ENCODE measurements at places on chromosomes 5 and 9.

DNA sequence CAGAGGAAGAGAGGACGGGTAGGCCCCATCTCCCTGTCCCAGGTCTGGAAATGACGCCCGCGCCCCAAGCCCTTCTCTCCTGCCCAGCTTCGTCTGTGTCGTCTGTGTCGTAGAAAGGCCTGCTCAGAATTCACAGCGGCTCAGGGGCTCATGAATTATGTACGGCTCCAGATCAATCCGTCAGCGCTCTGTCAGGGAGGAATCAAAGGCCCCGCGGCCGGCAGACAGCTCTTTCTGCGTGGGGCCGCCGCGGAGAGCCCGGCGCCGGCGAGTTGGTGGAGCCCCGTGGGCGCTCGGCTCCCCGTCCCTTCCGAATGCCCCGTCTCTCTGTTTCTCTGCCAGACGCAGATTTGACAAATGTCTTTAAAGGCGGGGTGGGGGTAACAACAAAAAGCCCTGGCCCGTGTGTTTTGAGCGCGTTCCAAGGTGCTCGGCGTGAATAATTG is 83.8 kb upstream of the RAPGEF1 start:
- no peak for DNase-seq

GRCh38 chr9:14824481-14824880 is 85.7 kb downstream of the FREM1 start:
- DNase-seq: no peak

DNA sequence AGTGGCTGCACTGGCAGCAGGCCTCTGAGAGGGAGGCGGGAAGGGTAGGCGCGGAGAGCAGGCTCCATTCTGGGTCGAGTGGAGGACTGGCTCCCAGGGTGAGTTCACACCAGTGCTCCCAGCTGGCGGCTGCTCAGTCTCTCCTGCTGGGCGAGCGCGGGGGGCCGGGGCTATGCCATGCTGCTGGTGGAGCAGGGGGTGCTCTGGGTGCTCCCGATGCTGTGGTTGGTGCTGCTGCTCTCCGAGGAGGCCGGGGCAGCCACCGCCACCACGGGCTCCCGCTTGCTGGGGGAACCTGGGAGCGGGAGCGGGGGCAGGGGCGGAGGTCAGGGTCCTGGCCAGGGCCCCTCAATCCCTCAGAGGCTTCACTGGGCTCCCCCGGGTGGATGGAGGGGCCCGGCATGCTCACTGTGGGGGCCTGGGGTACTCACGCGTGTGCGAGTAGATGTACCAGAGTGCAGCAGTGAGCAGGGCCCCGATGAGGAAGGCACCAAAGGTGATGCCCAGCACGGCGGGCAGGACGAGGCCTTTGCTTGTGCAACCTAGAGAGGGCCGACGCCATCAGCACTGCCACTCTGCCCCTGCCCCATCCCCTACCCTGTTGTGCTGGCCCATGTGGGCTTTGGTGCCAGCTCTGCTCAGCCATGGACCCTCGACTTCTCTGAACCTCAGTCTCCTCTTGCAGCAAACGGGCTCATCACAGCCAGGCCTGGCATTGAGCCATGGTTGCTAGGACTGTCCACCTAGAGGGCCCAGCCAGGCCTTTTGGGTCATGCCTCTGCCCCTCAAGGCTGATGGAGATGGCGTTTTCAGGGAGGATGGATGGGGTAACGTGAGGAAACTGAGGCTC is 13.1 kb downstream of the FPGS start:
- DNase-seq: no peak

DNA sequence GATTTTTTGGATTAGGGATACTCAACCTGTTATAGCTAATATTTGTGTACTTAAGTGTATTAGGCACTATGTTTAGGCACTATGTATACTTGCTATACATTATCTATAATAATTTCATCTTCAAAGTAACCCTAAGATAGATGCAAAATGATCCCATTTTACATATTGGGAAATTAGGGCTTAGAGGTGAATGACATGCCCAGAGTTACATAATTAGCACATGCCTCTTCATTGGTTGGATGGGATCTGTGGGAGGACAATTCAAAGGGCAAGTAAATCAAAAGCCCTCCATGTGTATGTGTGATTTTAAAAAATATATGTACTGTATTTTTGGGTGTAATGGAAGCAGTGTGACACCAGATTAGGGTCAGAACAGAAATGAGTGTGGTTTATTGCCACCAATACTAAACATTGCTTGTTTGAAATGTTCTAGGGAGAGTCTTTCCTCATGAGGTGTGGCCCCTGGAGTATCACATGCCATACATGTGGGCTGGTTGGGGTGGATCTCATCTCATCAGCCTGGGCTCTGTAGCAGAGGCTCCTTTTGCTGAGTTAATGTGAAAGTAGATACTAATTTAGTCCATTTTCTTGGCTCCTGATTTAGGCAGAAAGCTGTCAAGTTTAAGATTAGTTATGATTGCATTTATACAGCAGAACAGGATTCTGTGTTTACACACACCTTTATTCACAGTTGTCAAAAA is 5.5 kb downstream of the C9orf85 start:
- DNase-seq: no peak

DNA sequence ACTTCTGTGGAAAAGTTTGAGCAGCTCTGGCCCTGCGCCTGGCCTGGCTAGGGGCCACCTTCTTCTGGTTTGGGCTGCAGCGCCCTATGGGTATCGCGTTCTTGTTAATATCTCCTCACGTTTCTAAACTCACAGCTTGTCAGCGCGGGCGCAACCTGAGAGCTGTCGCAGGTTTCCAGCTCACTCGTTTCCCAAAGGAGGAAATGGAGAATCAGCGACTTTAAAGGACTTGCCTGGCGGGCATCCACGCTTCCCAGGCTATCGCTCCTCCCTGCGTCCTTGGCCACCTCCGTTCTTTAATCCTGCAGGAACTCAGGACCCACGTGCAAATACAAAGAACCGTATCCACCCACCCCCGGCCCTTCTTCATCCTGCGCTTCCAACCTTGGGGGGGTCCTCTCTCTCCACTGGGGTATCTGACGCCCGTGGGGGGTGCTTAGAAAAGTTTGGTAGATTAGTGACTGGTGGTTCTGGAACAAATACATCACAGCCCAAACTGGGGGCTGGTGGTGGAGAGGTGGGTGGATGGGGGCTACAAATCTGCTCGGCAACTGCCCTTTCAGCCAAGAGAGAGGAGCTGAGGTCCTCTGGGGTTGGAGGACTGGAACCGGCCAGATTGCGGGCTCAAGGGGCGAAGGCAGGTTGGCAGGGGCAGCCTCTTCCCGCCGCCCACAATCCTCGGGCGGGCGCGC is 578 bp upstream of the PSAT1 start:
- no peak for DNase-seq

- no peak for DNase-seq
Measured at GRCh38 chr5:146474065-146474464, 26.9 kb downstream of the TCERG1 start.

Data from GOT3 (cell line).